ENCODE measurements at places on chromosomes 2 and 18. TPM values are rescaled to one million over a fixed set of nuclear protein-coding genes. Genes with fewer than 3 reads are reported as not detected.

The ALLC gene
- not detected for total RNA-seq

The RSAD2 gene
- 7.2 TPM for total RNA-seq

The RNF144A gene
- 89.5 TPM for total RNA-seq

The SKA1 gene
- 3.3 TPM for total RNA-seq

The BCS1L gene
- 27.1 TPM for total RNA-seq

The SESTD1 gene
- 48.3 TPM for total RNA-seq

The HDHD2 gene
- total RNA-seq: 35.4 TPM

The MYO5B gene
- total RNA-seq: 27.9 TPM

The RAB31 gene
- total RNA-seq: 24.3 TPM

The CD8B2 gene
- total RNA-seq: 0.06 TPM

The COBLL1 gene
- 138 TPM for total RNA-seq

Measured in metanephros (tissue), 2 donors.